ENCODE measurements at places on chromosomes 4 and X.
A peak's percentile ranks its signal among the peaks of the same experiment; 100 is the strongest.

DNA sequence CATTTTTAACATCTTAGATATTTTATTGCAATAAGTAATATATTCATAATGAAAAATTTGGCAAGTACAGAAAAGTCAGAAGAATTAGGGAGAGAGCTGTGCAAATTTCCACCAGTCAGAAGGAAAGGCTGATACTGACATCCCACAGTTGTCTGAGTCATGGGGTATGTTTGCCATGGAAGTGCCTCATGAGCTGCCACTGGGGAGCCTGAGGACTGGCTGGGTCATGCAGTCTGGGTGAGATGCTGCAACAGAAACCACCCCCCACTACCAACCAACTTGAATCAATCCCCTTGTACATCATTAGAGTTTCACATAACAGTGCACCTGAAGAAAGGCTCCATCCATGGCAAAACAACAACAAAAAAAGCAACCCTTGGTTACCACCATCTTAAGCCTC, 45.2 kb upstream of the ENPP6 start:
- DNase-seq, result no peak

DNA sequence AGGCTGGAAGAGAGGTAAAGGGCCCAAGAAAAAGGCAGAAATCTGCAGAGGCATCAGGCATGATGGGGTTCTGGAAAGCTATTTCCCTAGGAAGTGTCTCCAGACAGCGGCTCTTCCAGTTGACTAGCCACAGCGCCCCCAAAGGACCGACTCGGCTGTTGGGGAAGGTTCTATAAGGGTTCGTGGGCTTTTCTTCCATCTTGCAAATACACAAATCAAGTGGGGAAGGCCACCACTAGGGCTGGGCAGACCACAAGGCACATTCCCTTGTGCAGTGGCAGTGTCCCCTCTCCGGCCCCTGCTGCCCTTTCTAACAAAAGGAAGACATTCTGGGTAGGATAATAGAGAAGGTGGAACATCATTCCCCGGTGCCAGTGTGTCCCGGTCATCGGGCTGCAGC, 18.2 kb downstream of the BCOR start:
- no peak for DNase-seq

DNA sequence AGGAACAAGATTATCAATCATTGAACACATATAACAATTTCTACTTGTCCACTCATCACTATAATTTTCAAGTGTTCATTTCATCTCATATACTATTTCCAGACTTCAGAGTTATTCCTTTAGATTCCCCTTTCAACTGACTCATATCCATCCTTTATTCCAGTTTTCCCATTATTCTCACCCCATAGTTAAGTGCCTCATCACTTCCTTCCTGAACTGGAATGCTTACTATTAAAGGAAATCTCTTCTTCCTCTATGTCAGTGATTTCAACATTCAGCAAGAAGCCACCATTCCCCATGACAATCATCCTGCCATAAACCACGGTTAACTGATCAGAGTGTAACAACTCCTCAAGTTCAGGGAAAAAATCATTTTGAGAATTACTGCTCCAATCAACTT, 198.9 kb downstream of the FBXO8 start:
- DNase-seq, result no peak

GRCh38 chrX:147183161-147183560, 368.6 kb upstream of the CXorf51A start:
- no peak for DNase-seq

- no peak for DNase-seq
Measured at GRCh38 chrX:55451626-55451989, 319 bp upstream of the MAGEH1 start.

DNA sequence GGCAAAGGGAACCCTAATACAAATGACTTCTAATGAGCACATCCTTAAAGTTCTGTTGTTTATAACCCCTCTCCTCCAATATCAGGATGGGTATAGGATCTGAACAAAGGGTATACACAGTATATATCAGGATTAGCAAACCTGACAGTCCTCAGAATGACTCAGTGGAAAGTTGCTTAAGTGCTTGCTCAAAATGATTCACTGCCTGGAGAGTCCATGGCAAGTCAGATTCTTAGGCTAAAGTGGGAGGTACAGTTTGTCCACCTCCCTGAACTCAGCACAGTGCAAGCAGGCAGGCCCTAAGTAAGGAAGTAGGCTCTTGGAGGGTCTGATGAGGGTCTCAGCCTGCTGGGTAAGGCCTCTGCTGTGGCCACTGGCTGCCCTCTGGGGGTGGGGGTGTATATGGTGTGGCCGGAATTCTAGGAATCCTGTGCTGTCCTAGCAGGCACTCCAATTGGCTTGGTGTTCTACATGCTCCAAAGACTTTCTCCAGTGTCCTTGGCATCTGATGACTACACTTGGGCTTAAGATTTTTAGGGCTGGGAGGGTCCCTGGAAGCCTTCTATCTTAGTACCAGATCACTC, 54.3 kb downstream of the CHRDL1 start:
- no peak for DNase-seq

DNA sequence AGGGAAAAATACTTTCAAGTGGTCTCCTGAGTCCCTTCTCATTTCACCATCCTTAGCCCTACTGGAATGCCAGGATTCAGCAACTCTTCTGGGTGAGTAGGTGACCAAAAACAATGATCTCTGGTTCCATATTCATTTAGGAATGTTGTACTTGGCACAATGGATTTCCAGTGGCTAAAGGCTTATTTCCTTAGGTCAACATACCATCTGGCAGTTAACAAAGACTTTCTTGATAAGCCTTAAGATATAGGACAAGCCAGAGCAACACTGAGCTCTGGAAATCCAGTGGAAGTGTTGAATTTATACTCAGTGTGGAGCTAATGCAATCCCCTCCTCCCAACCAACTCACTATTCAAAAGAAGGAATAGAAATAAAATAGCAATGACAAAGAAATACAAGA, 139.4 kb upstream of the EMCN start:
- DNase-seq, result no peak

GRCh38 chrX:2596045-2596444, 95.0 kb upstream of the CD99 start:
- no peak for DNase-seq

- no peak for DNase-seq
Measured at GRCh38 chrX:41389311-41389888, 55.4 kb downstream of the DDX3X start.

- peak; percentile 5 for DNase-seq
Measured at GRCh38 chrX:140762061-140762460, 52.5 kb downstream of the LINC00632 start.

- no peak for DNase-seq
Measured at GRCh38 chrX:123425471-123425870, 241.4 kb downstream of the GRIA3 start.

DNA sequence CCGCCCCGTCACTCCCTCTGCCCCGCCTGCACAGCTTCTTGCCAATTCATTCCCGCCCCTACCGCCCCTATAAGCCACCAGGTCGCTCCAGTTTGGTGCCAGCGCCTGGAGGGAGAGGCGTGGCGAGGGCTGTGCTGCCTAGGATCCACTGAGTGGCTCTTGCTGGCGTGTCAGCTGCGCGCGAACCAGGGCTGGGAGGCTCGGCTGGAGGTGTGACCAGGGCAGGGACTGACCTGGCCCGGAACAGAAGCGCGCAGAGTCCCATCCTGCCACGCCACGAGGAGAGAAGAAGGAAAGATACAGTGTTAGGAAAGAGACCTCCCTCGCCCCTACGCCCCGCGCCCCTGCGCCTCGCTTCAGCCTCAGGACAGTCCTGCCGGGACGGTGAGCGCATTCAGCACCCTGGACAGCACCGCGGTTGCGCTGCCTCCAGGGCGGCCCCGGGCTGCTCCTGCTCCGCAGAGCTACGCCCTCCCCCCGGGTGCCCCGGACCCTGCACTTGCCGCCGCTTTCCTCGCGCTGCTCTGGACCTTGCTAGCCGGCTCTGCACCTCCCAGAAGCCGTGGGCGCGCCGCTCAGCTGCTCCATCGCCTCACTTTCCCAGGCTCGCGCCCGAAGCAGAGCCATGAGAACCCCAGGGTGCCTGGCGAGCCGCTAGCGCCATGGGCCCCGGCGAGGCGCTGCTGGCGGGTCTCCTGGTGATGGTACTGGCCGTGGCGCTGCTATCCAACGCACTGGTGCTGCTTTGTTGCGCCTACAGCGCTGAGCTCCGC, at the start of gene GPR78:
Gene GPR78 (plus strand): TSS at position 72 of the 773 bp plus-strand sequence. CDS start 591 bp downstream, at position 663.
- no peak for DNase-seq

DNA sequence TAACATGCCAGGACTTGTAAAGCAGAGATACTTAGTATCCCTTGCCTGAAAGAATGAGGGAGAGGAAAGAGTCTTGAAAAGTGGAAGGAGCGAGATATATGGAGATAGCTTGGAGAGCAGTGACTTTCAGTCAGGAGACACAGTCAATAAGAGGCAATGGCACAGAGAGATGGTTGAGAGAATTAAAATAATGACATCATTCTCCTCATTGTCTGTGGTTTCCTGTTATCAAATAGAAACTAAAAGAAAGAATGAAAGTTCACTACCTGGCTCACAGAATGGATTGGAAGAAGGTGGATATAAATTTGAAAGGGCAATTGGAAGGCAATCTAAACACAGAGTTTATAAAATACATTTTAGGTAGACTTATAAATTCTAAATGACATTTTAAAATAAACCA, 760.2 kb upstream of the AADAT start:
- no peak for DNase-seq

GRCh38 chrX:10076765-10077164, 80.0 kb upstream of the CLCN4 start:
- no peak for DNase-seq

DNA sequence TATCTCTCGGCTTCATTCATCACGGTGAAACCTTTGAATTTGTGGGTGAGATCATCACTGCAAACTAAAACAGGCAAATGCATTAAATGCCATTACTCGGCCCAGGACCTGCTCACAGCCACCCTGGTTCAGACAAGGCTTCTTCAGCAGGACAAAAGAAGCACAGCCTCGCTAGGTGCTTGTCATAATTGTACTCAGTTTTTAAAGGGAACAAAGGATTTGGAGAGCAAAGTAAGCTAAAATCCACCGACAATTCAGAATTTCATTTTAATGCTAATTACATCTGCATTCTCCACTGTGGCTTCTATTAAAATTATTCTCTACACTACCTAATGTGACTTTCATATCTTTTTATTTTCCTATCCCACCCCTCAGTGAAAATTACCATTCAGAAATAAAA, 57.0 kb downstream of the PCYT1B start:
- no peak for DNase-seq

- no peak for DNase-seq
Measured at GRCh38 chrX:105006103-105006502, 214.4 kb downstream of the TEX13A start.

DNA sequence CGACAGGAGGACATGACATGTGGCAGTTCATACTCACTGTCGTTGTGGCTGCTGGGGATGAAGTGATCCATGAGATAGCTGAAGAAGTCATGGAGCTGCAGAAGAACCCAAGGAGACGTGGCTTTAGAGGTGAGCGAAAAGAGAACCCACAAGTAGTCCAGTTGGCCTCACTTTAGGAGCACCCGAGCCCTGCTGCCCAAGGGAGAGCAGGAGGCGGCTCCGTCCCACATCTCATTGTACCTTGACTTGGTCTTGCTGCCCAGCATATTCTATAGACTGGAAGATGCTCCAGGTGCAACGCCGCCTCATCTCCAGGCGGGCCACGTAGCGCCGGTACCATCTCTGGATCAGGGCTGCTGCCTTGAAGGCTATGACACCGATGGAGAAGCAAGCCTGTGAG, 10.6 kb downstream of the PPEF2 start:
- DNase-seq, result no peak

DNA sequence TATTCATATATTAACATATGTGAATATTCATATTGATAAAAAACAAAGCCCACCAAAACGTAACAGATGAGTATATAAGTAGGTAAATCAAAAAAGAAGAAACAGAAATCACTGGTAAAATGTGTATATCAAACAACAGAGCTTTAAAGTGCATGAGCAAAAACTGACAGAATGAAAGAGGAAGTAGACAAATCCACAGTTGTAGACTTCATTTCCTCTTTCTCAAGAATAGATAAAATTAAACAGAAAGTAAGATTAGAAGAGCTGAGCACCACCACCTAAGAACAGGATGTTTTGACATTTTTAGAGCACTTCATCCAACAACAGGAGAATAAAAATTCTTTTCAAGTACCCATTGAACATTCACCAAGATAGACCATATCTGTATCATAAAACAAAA, 64.6 kb downstream of the CNKSR2 start:
- DNase-seq, result no peak

- DNase-seq, result no peak
Measured at GRCh38 chr4:120853161-120853935, 69.2 kb downstream of the PRDM5 start.

- DNase-seq, result no peak
Measured at GRCh38 chr4:123849495-123849894, 452.9 kb downstream of the SPRY1 start.

- no peak for DNase-seq
Measured at GRCh38 chrX:1380672-1381233, 11.2 kb downstream of the SLC25A6 start.

Measured in substantia nigra (tissue), 51 donors.